Midbrain (tissue), 1 donor: ENCODE measurements at places on chromosomes 1 and 21.
A peak's percentile ranks its signal among the peaks of the same experiment; 100 is the strongest.

- DNase-seq = peak; percentile 67
Observed at GRCh38 chr1:27556781-27557595, 47.0 kb downstream of the AHDC1 start.

GRCh38 chr1:14666373-14666772 lies 67.9 kb downstream of the KAZN start:
- DNase-seq = no peak

GRCh38 chr1:99369154-99369553 lies 104.9 kb downstream of the PLPPR4 start:
- no peak for DNase-seq

DNA sequence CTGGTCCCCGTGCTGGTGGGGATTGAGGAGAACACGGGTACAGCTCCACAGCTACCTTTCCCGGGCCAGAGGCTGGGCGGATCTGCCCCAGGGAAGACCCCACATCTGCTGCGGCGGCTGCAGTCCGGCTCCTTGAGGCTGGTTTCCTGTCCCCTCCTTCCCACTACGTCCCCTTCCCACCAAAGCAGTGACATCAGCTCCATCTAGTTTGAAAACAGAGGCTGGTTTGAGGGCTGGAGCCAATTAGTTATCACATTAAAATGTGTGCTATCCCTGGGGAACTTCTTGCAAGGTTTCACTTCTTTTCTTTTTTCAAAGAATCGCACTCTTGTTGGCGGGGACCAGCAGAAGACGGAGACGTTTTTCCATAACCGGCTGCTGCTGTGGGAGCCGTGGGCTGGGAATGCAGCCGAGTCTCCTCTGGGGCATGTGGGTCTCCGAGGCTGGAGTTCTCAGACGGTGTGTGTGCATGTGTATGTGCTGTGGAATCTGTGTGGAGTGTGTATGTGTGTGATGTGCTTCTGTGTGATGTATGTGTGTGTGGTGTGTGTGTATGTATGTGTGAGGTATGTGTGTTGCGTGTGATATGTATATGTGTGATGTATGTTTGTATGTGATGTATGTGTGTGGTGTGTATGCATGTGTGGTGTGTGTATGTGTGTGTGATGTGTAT lies 8.9 kb upstream of the PCBP3 start:
- no peak for DNase-seq

DNA sequence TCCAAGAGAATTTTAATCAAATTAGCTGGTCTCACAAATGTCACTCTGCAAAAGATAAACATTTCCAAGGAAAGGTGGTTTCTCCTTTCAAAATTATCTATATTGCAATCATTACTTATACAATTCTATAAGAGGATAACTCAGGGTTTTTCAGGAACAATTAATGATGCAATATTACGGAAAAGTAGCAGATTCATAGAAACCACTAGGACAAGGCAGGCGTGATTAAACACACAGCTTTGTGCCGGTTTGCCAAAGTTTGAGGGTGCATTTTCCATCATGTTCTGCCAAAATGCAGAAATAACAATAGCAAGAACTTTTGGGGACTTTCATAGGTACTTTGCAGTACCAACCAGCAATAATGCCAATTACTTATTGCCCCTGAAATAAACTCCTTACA lies 605 bp downstream of the TNFRSF9 start:
- no peak for DNase-seq

DNA sequence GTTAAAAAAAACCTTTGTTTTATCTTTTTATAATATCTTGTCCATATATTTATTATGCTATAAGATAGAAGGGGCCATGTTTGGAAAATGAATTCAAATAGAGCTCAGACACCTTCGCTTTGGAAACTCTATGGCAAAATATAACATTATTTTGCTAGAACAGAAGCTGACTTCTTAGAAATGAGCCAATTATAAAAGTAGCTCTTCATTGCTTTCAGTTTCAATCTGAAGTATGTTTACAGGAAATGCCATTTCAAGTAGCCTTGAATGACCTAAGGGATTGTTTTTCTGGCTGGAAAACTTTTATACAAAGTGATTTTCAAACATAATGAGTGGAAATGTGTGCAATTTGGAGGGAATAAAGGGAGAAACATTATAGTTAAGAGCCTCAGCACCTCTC lies 37.8 kb upstream of the GBP5 start:
- DNase-seq = no peak

- DNase-seq = no peak
Observed at GRCh38 chr1:198443365-198444233, 96.9 kb downstream of the ATP6V1G3 start.

GRCh38 chr1:167298325-167298724 lies 77.6 kb downstream of the POU2F1 start:
- DNase-seq = no peak

DNA sequence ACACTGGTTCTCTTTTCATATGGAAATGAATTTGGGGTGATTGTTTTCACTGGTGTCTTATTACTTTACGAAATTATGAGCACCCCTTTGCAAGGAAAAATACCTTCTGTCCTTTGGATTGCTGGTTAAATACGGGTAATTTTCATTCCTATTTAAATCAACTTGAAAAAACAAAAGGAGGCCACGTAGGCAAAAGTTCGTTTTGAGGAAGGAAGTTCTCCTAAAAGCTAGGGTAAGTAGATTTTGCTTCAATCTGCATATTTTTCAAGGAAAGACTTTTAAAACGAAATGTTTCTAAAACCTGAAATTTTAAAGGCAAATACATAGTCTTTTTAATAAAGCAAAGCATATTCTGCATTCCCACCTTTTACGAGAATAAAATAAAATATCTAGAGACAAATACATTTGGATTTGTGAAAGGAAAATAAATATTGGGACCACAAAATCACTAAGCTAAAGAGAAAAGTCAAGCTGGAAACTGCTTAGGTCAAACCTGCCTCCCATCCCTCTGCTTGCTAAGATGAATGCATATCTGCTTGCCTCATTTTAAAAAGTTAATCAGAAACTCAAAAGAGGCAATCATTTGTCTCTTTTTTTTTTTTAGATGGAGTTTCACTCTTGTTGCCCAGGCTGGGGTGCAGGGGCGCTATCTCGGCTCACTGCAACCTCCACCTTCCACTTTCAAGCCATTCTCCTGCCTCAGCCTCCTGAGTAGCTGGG lies 70.9 kb upstream of the ETS2 start:
- no peak for DNase-seq

- DNase-seq = no peak
Observed at GRCh38 chr1:168763031-168763430, 34.0 kb upstream of the DPT start.

DNA sequence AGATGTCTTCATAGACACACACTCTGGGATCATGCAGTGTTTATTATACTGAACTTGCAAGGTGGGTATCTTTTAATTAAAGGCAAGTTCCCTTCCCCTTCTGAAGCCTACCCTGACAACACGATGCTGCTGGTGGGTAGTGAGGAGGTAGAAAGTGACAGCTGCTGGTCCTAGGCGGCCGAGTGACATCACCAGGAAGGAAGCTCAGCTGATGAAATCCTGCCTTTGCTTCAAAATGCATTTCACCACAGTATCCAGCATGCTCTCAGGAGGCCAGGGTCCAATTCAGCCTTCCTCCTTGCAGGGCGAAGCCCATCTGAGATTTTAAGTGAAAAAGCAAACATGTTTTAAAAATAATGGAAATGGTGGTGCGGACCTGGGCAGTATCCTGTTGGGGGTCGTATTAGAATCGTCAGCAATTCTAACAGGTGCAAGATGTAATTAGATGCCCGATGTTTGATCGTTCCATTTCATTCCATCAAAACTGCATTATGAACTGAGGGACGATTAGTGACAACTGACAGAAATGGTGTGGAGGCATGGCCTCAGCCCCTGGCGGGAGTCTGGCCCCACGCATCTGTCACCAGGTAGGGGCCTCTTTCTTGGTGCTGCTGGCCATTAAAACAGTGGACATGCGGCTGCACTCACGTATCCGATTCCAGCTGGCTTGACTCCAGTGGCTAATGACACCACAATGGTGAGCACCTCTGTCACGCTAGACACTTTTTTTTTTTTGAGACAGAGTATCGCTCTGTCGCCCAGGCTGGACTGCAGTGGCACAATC lies 324.8 kb upstream of the C1orf174 start:
- no peak for DNase-seq

DNA sequence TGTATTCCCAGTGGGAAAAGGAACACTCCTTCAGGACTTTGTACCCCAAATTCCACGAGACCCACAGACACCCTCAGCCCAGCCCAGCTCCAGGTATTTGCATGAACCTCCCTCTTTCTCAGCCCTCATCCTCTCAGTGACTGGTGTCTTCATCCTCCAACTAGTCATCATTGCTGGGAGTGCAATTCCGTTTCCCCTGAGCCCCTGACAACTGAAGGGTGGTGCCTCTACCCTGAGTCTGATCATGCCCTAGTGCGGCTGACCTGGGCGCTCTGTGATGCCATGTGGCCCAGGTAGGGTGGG lies 3.8 kb upstream of the ZNF692 start:
- DNase-seq = no peak

DNA sequence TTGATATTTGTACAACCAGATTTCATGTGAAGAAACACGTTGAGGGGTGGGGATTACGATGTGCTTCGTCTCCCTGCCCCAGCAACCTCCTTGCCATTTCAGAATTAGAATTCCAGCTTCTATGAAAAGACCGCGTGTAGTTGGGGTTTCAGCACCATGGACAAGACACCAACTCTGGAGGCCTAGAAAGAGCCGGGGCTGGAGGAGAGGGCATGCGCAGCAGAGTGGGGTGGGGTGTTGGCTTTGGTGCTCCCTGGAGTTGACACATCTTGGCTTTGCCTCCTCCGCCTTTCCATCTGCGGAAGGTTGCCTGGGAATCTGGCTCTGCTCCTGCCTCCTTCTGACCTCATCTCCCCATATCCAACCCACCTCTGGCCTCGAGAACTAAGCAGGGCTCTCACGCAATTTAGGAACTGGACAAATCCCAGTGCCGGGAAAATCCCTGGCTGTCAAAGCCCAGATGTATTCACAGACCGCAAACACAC lies 11.8 kb downstream of the HTR6 start:
- no peak for DNase-seq

DNA sequence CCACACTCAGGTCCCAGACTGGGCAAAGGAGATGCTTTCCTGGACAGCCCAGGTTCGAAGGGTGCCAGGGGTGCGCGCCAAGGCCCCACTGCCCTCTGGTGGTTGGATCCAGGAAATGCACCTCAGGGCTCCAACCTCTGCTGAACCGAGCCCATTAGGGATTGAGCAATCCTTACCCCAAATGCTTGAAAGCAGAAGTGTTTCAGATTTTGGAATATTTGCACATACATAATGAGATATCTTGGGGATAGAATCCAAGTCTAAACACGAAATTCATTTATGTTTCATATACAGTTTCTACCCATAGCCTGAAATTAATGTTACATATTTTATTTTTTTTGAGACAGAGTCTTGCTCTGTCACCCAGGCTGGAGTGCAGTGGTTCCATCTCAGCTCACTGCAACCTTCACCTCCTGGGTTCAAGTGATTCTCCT lies 57.4 kb downstream of the SLC9A1 start:
- peak; percentile 73 for DNase-seq

- DNase-seq = no peak
Observed at GRCh38 chr1:54013393-54014008, 4.5 kb downstream of the LDLRAD1 start.

DNA sequence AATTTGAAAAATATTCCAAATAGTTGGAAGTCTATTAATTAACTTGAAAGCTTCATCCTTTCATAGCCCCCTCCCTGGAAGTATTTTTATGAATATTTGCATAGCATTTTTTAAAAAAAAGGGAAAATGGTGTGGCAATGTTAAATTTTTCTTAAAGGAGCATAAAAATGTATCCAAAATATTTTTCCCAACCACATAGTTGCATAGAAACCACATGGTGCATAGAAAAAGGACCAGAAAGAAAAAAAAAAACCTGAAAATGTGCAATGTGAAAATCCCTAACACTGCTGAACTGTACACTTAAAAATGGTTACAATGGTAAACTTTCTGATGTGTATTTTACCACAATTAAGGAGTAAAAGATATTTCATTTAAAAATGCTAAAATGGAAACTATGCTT lies 8.0 kb downstream of the C1orf167 start:
- no peak for DNase-seq

DNA sequence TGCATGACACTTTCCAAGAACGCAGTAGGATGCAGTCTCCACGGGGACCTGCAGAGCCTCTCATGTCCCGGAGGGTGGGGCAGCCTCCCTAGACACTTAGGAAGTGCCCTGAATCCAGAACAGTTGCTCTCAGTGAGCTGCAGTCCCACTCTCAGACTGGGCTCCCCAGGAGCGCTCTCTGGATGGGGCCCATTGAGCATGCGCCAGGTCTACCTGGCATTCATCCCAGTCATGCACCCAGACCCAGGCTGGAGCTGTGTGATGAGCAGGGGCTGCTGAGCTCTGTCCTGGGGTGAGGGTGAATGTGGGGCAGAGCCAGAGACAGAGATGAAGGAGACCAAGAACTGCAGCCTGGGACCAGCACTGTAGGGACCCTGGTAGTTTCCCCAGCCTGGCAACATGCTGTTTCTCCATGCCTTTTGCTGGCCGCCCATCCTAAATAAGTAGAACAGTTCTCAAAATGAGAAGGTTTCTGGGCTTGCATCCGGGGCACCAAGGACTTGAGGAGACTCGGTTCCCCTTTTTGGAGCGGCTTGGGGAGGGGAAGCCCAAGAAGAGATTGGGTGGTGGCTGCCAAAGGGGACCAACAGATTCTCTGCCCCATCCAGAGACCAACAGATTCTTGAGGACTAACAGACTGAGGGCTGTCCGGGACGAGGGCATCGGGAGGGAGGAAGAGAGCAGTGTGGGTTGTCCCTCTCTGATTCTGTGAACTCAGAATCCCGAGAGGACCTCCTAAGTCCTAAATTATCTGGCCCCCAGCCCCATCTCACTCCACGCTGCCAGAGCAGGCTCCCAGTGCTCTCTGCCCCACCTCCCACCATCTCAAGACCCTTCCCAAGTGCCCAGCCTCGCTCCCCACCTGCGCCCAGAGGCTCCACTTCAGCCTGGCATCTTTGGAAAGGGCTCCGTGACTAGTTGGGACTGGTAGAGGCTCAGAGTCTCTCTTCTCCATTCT lies 1.0 kb upstream of the PGLYRP4 start:
- DNase-seq = no peak

GRCh38 chr1:22132517-22133235 lies 10.2 kb downstream of the WNT4 start:
- DNase-seq = no peak
